ENCODE measurements at places on chromosomes 13 and 19. TPM values are rescaled to one million over a fixed set of nuclear protein-coding genes. Genes with fewer than 3 reads are reported as not detected.

DNA sequence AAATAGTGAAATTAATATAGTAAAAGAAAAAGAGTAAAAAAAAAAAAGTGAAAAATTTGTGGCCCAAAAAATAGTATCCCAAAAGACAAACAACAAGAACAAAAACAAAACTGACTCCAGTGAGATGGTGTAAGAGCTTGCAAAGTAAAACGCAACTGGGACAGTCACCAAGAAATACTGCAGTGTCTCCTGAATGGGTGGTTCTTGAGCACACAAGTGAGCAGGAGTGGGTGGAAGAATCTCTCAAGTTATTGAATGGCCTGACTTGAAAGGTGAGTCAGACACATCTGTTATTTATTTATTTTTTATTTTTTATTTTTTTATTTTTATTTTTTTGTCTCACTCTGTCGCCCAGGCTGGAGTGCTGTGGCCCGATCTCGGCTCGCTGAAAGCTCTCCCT is 1.9 kb downstream of the ZNF493 start:
- peak; percentile 8 for DNase-seq

DNA sequence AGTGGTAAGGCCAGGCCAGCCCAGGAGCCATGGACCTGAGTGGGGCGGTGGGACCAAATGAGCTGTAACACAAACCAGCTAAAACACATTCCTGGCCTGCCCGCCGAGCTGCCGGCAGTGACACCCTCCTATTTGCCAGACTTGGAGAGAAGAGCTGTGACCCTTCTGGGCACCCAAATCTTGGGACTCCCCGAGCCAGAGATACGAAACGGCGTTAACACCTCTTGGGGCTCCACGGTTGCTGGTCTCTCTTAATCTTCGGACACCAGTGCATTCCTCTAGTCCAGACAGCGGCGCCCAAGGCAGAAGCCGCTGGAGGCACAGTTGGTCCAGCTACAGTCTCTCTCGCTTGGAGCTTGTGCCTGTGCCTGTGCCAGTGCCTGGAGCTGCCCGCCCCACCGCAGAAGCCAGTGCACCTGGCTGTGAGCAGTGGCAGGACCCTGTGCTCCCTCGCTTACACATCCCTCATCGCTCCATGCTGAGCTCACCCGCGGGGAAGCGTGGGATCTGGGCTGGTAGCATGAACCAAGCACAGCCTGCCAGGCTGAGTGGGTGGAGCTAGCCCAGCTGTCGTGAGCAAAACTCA is 147.2 kb upstream of the KLHL1 start:
- DNase-seq = no peak

- no peak for DNase-seq
Measured at GRCh38 chr13:43095771-43096719, 72.7 kb downstream of the DNAJC15 start.

- DNase-seq = no peak
Measured at GRCh38 chr13:25059958-25060357, 36.0 kb upstream of the PABPC3 start.

DNA sequence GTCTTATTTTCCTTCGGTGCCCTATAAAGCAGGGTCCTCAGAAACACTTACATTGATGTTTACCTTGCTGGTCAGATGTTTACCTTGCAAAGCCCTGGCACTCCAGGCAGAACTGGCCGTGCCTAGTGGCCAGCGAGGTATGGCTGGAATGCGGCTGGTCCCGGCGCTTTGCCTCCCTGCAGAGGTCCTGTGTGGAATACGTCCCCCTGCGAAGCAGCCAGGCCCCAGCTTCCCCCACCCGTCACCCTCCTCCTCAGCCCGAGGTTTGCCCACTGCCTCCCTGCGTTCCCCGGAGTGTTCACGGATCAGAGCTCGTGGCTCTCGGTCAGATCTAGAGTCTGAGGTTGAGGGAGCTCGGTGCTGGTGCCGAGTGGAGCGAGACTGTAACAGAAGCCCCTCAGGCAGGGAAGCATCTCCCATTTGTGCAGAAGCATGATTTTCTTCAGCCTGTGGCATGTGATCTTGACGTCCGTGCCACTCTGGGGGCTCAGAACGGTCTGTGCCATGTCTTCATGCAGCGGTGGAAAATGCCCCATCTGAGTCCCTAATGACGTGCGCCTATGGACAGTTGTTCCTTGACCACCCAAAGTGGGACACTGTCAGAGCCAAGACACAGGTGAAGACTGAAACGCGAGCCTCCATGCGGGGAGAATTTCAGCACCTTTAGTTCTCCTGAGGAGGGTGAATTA is 54.8 kb upstream of the SOX1 start:
- no peak for DNase-seq

MEIS3 gene
- total RNA-seq = 6.7 TPM
